ENCODE measurements at places on chromosomes 3 and 15. TPM values are rescaled to one million over a fixed set of nuclear protein-coding genes. Genes with fewer than 3 reads are reported as not detected.

SEMA6D gene
- not detected for total RNA-seq

NUP210 gene
- 143 TPM for total RNA-seq

NR2E3 gene
- not detected for total RNA-seq

TRIM42 gene
- total RNA-seq, result not detected

SCN5A gene
- 0.33 TPM for total RNA-seq

AADAC gene
- not detected for total RNA-seq

TCTA gene
- 21.3 TPM for total RNA-seq

OPA1 gene
- 93.7 TPM for total RNA-seq
